Hematopoietic multipotent progenitor cell treated with erythropoietin and hydrocortisone succinate and interleukin-3 and kit ligand, for 17 days (in vitro differentiated cells): ENCODE measurements at places on chromosomes 3 and 15.

DNA sequence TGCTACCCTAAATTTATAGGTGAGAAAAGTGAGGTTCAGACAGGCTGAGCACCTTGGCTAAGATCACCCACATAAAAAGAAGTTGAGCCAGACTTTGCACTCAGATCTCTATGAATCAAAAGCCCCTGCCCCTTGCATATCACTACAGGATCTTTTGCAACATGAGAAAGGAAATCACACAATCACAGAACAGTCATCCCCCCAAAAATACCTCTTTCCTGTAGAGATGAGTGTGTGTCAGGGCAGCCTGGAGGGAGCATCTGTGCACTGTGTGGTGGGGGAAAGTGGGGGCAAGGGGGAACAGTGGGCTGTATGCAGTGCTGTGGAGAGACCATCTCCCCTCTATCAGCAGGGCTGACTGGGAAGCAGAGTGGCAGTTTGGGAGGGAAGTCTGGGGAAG is 46.6 kb downstream of the EPHB3 start:
- DNase-seq = no peak

DNA sequence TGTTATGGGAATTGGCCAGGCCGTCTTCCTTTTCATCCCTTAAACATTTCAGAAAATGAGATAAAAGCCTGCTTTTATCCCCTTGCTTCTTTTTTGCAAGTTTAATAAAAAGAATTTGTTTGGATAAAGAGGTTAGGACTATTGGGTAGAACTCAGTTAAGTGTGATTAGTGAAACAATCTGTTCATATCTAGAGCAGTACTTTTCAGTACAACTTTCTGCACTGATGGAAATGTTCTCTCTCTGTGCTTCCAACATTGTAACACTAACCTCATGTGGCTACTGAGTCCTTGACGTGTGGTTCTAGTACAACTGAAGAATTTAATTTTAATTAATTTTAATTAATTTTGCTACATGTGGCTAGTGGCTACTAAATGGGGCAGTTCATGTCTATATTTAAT is 246.9 kb downstream of the UBE2E2 start:
- no peak for DNase-seq

- DNase-seq = no peak
Measured at GRCh38 chr3:23239211-23240068, 36.3 kb downstream of the UBE2E2 start.

DNA sequence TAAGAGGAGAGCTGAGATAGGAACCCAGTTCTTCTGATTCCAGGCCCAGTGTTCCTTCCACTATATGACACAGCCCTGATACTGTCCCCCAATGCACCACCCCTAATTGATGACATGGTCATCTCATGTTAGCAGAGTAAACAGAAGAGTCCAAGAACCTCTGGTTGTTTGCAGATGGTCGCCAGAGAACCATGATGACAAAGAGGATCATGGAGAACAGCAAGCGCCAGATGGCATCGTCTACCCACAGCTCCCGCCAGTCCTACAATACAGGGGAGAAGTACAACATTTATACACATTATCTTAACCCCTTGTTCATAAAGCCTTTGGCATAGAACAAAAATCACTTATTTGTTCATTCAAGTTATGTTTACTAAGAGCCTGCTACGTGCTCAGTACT is 18.5 kb upstream of the VPS39 start:
- DNase-seq = no peak

DNA sequence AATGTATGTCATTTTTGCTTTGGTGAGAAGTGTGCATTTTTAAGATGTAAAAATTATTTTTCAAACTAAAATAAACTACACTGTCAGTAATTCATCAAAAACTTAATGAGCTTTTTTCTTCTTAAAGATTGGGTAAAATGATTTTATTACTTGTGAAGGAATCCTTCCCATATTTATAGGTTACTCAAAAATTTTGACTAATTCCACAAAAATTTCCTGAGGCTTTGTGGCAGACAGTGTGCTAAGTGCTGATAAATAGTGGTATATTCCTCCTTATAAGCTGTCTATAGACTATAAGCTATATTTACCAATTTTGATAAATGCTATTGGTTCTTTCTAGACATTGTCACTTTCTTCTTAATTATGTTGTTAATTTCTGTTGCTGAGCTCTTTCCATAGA is 284.5 kb upstream of the SEMA6D start:
- no peak for DNase-seq
